Pancreas (tissue), 10 donors: ENCODE measurements at places on chromosomes 13 and 19. TPM values are rescaled to one million over a fixed set of nuclear protein-coding genes. Genes with fewer than 3 reads are reported as not detected.

GRCh38 chr13:78376033-78376432 lies 227.3 kb downstream of the POU4F1 start:
- DNase-seq = no peak

DNA sequence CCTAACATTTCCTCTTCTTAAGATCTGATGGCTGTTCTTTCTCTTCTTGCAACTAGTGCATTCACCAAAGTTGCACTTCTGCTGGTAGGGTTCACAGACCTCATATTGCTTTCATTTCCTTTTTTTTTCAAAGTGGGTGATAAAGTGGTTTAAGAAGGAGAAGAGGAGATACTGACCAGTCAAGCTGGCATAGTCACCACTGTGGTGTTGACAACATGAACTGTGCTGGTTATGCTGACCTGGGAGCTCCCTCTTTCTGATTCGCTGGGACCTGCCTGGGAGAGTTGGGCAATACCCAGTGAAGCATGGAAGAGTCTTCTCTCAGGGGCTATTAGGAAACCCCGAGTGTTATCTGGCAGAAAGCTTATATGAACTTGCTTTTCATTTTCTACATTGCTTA lies 222.9 kb downstream of the SLITRK5 start:
- no peak for DNase-seq

- DNase-seq = no peak
These were observed 51.8 kb downstream of the CCDC70 start for GRCh38 chr13:51913421-51914136.

DNA sequence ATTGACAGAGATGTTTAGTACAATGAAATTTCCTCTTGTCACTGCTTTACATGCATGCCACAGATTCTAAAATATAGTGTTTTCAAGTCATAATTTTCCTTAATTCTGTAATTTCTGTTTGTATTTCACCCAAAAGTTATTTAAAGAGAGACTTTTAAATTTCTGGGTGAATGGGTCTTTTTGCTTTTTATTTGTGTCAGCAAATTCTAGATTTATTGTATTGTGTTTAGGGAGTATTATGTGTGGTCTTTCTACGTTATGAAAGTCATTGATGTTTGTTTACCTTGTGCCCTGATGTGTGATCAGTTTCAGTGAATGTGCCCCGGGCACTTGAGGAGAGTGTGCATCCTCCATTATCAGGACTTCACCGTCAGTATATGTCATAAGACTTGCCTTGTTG lies 92.7 kb downstream of the SGCG start:
- no peak for DNase-seq

DNA sequence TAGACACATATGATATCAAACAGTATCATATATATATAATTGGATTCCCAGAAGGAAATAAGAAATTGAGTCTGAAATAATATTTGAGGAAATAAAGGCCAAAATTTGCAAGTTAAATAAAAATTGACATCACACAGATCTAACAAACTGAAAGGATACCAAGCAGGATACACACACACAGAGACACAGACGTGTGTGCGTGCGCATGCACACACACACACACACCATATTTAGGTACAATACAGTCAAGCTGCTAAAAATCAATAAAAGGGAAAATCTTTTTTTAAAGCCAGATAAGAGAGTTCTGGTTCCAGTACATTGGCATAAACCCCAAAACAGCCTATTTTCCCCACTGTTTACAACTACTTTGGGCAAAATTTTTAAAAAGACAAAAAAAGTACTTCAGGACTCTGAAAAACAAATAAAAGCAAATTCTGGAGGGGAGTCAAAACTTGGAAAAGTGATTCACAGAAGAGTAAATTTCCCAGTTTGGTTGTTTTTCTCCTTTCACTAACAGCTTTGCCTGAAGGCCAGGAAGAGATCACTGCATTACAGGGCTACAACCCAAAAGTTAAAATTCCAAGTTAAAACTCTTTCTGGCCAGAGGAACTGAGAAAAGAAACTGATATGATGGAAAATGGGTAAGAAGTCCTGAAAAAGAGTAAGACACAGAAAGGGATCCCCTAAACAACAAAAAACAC lies 16.2 kb downstream of the MYCBP2 start:
- no peak for DNase-seq

DNA sequence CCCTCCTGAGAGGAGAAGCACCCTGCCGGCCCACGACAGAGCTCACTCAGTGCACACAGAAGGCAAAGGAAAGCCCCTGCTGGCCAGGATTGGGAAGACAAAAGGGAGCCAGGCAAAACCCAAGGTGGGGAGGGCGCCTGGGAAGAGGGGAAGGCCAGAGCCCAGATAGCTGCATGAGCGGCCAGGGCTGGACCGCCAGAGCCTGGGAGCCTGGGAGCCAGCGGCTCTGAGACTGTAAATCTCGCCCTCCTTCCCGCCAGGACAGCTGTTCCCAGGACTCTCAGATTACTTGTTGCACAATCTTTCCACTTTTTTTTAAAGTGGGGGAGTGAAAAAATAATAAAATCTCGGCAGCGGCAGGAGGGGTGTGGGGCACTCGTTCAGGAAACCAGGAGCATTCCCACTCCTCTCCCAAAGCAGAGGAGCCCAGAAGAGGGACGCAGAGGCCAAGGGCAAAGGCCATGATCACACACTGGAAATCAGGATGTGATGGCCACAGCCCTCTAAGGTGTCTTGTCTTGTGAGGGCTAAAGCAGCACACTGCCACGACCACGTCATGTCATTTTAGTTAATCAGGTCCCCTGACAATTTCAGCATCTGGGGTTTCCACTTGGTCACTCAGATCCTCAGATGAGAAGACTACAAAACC lies 19.6 kb upstream of the EPHX3 start:
- no peak for DNase-seq

DNA sequence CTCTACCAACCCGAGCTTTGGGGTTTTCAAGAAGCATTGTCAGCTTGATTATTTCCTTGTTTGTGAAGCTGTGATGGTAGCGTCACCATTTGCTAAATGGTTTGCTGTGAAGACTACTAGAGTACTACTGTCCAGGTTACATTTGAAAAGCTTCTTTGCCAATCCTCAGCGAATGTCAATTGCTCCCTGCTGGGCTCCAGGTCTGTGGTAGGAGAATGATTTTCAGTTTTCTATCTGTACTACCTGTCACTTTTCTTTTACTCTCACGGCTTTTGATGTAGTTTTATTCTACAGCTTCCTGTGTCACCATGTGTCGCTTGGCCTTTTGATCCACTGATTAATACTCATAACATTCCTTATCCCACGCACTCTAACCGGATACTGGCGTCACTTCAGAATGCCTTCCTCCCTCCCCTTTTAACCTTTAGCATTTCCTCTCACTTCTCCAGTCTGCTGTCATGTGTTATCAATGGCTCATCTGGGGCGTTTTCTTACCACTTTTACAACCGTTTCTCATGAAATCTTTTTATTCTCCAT lies 7.5 kb upstream of the GPR183 start:
- no peak for DNase-seq

DNA sequence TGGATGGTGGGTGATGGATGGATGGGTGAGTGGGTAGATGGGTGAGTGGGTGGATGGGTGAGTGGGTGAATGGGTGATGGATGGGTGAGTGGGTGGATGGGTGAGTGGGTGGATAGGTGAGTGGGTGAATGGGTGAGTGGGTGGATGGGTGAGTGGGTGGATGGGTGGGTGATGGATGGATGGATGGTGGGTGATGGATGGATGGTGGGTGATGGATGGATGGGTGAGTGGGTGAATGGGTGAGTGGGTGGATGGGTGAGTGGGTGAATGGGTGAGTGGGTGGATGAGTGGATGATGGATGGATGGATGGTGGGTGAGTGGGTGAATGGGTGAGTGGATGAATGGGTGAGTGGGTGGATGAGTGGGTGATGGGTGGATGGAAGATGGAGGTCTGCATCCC lies 2.8 kb downstream of the SMIM24 start:
- DNase-seq = no peak

GRCh38 chr13:96652506-96652905 lies 341.8 kb downstream of the OXGR1 start:
- no peak for DNase-seq

- no peak for DNase-seq
These were observed 867 bp downstream of the WBP4 start for GRCh38 chr13:41061914-41062837.

DNA sequence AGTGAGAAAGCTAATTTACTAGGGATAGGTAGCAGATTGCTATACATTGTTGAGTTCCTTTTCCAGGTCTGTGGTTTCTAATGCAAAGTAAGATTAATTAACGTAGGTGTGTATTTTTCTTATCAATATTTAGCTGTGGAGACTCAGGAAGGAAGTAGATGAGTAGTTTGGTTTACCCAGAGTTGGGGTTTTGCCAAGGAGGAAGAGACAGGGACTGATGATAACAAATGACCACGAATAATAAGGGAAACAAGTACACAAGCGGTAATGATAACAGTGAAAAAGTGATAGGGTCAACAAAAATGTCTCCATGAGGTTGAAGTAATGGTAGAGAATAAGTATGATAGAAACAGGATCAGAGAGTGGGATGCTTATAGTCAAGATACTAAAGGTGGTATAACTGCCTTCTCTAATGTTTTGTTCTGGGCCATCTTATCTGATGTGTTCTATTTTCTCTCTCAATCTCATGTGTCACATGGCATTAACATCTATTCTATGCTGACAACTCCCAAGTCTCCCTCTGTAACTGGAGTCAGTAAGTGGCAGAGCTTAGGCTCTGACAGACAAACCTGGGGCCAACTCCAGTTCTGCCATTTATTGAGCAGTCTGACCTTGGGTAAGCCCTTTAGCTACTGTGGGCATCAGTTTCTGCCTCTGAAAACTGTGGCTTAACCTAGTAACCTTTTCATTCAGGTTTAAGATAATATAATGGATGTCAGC lies 8.8 kb downstream of the OBI1 start:
- DNase-seq = no peak

DNA sequence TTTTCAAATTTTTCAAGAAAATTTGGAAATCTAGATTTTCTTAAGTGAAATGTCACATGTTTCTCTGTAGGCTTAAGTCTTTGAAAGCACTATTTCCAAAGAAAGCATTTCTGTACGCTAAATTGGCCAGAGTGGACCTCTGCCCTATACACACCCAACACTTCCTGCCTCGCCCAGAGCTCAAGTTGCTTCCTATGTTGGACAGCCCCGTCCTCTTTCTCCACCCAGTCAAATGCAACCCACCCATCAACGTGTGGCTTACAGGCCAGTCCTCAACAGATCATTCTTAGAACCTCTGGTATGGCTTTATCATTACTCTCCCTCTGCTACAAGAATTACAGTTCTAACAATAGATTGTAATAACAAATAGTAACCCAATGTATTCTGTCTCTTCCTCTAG lies 24.2 kb downstream of the KLF12 start:
- DNase-seq = no peak

GRCh38 chr13:110575322-110576069 lies 14.0 kb upstream of the RAB20 start:
- DNase-seq = no peak

DNA sequence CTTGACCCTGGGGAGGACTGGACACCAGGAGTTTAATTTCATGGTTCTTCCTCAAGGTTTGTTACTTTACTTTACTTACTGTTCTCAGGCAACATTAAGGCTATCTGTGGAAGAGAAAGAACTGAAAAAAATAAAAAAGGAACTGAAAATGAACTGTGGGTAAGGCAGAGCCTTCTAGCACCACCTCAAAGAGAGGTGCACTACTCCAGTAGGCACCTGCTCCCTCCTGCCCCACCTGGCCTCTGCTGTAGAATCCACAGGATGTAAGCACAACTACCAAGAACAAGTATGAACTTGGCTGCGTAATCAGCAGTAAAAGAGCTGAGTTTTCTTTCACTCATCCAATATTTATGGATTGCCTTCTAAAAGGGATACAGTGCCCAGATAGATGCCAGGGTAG lies 12.2 kb downstream of the ZNF112 start:
- DNase-seq = no peak

- no peak for DNase-seq
These were observed 181.5 kb downstream of the USP12 start for GRCh38 chr13:26989957-26990713.

DNA sequence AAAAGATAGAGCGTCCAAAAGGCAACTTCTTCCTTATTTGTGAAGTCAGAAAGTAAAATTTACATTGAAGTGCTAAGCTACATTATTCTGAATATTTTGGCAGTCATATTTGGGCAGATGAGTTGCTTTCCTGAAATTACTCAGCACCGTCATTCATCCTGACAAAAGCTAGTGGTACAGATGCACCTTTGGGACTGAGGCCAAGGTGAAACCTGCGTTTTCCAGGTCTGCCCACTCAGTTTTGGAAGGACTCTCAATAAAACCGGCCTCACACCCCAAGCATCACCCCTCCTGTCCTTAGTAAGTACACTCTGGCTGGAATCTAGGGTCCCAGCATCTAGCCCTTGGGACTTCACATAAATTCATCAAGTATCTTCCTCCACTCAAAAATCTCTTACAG lies 187.5 kb downstream of the TM9SF2 start:
- DNase-seq = no peak

DNA sequence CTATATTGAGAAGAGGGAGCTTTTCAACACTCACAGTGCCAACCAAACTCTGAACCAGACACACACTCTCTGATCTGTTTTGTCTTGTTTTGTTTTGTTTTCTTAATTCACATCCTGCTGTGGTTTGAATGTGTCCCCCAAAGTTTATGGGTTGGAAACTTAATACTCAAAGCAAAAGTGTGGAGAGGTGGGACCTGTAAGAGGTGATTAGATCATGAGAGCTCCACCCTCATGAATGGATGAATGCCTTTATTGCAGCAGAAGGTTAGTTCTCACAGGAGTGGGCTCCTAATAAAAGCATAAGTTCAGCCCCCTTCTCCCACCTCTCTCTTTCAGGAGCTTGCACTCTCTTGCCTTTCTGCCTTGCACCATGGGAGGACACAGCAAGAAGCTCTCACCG lies 957.1 kb downstream of the PCDH9 start:
- DNase-seq = no peak

Gene GJB6
- total RNA-seq = not detected

Gene OVOL3
- not detected for total RNA-seq

Gene ACP7
- not detected for total RNA-seq

Gene ZNF468
- 7.0 TPM for total RNA-seq

Gene OR10H1
- not detected for total RNA-seq

Gene CYP2A7
- total RNA-seq = not detected

Gene DGKH
- total RNA-seq = 5.0 TPM
